ENCODE measurements at places on chromosomes 4 and X.

- no peak overlapping the region for H3K27ac ChIP-seq
- no peaks in the 10 kb centered on the region for H3K4me1 ChIP-seq
- no peak overlapping the region for H3K4me3 ChIP-seq
- DNase-seq: no peak
These were observed 368.9 kb upstream of the CTSO start for GRCh38 chr4:156322592-156322991.

DNA sequence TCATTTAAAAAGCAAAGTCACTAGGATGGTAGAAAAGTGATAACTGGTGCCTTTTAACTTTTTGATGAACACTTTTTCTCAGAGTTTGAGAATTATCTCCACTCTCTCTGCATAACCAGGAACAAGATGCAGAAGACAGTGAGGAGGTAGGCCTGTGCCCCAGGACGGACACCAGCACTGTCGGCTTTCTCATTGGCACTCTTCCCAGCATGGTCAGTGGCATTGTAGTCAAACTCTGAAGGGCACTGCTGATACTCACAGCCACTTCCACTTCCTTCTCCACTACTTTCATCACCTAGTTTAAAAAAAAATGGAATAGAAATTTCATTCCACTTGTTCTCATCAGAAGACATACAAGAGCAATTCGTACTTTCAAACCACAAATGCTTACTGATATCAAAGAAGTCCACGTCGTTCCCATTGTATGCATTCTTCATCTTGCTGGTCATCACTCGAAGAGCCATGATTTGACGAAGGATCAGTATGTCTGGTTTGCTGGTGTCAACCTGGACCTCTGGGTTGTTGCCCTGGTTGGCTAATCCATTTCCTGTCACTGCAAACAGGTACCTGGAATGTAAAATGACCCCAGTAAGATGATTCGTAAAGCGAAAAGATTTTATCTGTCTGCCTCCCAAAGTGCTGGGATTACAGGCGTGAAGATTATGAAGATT, 84.8 kb upstream of the TFDP3 start:
- H3K4me1 ChIP-seq: no peaks in the 10 kb centered on the region
- H3K4me3 ChIP-seq: no peak overlapping the region
- H3K27me3 ChIP-seq: no peaks in the 10 kb centered on the region

DNA sequence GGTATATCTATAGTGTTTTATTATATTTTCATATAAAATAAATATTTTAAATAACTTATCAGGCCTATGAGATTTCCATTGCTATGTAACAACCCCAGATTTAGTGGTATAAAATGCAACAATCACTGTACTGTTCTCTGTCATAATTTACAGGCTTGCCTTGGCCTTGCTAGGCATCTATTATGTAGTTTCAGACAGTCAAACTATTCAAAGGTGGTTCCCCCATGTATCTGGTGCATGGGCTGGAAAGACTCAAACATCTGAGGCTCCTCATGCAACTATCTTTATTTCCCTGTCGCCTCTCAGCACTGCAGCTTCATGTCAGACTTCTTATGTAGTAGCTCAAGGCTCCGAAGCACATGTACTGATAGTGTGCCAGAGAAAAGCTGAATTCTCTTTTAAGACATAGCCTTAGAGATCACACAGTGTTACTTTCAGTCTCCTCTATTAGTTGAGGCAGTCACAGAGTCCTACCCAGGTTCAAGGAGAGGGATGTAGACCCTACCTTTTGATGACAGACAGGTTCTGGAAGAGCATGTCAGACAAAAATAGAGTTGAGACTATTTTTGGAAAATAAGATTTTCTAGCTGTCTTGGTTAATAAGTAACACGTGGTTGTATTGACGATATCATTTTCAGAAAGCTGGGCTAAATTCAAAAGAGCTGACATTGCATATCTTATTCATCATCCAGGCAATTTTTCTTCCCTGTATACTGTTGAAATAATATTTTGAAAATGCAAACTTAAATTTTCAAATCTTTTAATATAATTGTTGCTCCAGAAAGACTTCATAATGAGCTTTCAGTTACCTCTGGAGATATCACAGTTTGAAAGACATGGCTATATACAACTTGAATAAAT, 19.4 kb downstream of the MTTP start:
- H3K27ac ChIP-seq: no peak overlapping the region
- no peak overlapping the region for H3K4me3 ChIP-seq
- no peaks in the 10 kb centered on the region for H3K4me1 ChIP-seq
- H3K36me3 ChIP-seq: no peaks in the 10 kb centered on the region
- H3K27me3 ChIP-seq: no peaks in the 10 kb centered on the region
- DNase-seq: no peak

- H3K27ac ChIP-seq: no peak overlapping the region
- no peaks in the 10 kb centered on the region for H3K27me3 ChIP-seq
- no peaks in the 10 kb centered on the region for H3K36me3 ChIP-seq
- no peak overlapping the region for H3K4me3 ChIP-seq
- H3K4me1 ChIP-seq: no peaks in the 10 kb centered on the region
These were observed 645.4 kb upstream of the TENM3 start for GRCh38 chr4:181597766-181598165.

DNA sequence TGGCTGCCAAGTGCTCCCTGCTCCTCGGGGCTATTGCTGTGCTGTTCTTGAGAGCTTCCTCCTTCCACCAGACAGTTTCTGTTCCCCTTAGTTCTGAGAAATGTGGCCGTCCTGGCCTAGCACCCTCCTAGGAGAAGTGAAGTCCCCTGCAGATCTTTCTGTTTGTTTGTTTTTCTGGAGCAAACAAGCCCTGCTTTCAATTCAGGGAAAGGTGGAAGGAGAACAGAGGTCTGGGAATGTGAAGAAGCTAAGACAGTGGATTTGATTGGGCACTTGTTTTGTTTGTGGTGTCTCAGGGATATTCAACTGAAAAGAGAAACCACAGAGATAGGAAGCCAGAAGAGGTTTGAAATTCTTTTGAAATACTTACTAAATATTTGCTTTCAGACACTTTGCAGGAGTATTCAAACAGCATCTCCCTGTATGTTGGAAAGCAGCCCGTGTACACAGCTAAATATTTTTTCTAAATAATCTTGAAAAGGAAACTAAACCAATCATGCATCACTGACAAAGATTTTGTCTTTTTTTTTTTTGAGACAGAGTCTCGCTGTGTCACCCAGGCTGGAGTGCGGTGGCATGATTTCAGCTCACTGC, 36.5 kb upstream of the PPM1K start:
- no peaks in the 10 kb centered on the region for H3K36me3 ChIP-seq
- H3K4me3 ChIP-seq: no peak overlapping the region
- H3K4me1 ChIP-seq: no peaks in the 10 kb centered on the region
- no peaks in the 10 kb centered on the region for H3K27me3 ChIP-seq
- H3K27ac ChIP-seq: peak overlapping the region; percentile 21

DNA sequence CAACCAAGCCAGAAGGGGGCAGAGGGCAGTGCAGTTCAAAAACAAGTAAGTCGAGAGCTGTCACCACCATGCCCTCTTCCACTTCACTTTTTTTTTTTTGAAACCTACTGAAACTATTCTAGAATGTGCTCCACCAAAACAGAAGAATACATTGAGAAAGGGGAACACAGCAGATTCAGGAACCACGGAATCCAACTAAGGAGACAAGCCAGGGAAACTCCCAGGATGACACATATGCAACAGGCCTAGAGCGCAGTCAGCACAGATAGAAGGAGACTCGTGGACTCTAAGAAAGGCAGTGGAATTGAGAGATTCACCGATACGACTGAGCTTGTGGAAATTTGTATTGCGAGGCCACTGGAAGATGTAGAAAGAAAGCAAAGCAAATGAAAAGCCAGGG, 66.1 kb downstream of the PHKA2 start:
- DNase-seq: no peak
- H3K27me3 ChIP-seq: no peaks in the 10 kb centered on the region
- no peaks in the 10 kb centered on the region for H3K4me1 ChIP-seq
- peaks cover 52% of the 10 kb centered on the region for H3K36me3 ChIP-seq
- H3K4me3 ChIP-seq: no peak overlapping the region
- no peak overlapping the region for H3K27ac ChIP-seq

DNA sequence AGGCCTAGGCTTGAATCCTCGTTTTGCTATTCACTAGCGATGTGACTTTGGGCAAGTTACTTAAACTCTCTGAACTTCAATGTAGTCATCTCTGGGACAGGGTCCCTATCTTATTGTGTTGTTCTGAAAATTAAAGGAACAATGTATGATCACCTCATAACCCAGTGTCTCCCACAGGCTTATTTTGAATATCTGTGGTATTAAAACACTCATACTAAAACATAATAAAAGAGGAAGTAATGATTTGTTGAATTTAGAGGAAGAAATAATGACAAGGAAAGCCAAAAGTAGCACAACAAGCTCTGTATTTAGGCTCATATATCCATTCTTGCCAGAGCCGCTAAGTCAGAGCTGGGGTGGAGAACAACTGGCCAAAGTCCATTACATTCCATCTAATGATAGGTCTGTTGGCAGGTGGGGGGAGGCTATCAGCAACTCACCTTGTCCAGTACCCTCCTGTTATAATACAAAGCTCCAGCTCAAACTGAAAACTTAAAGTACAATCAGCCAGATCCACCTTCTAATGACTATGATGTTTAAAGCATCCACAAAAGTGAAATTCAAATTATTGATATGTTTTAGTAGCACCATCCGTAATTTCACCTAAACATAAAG, 64.5 kb upstream of the LSM6 start:
- H3K4me3 ChIP-seq: no peak overlapping the region
- H3K36me3 ChIP-seq: no peaks in the 10 kb centered on the region
- no peaks in the 10 kb centered on the region for H3K4me1 ChIP-seq
- no peak overlapping the region for H3K27ac ChIP-seq
- H3K27me3 ChIP-seq: no peaks in the 10 kb centered on the region
- no peak for DNase-seq

DNA sequence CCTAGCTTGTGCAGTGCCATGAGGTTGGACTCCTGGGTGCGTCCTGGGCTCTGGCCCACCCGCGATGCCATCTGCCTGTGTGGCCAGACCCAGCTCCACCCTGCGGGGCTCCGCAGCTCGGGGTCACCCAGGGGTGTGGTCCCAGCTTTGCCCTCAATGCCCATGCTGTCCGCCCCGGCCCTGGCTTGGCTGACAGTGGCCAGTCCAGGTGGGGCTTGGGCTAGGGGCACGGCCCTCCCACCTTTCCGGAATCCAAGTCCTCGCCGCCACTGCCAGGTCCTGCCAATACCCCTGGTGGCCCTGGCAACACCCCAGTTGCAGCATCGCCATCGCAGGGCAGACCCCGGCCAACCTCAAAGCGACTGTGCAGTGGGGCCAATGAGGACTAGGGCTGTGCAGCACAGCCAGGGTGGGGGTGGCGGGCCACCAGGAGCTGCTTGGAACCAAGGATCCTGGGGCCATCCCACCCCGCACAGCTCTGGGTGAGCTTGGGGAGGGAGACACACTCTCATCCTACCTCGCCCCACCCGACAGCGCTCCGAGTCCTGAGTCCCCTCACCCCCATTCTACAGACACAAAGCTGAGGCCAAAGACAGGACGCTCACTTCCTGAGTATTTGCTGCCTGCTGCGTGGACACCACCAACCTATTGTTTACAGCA, 80.9 kb downstream of the ZNF718 start:
- no peak overlapping the region for H3K4me3 ChIP-seq
- H3K27ac ChIP-seq: no peak overlapping the region
- H3K27me3 ChIP-seq: no peaks in the 10 kb centered on the region
- no peak for DNase-seq

- no peak overlapping the region for H3K27ac ChIP-seq
- peaks cover 4% of the 10 kb centered on the region for H3K27me3 ChIP-seq
- no peaks in the 10 kb centered on the region for H3K36me3 ChIP-seq
- no peak overlapping the region for H3K4me3 ChIP-seq
- no peak for DNase-seq
- H3K4me1 ChIP-seq: no peaks in the 10 kb centered on the region
These were observed 58.5 kb upstream of the AGTR2 start for GRCh38 chrX:116111934-116112595.

DNA sequence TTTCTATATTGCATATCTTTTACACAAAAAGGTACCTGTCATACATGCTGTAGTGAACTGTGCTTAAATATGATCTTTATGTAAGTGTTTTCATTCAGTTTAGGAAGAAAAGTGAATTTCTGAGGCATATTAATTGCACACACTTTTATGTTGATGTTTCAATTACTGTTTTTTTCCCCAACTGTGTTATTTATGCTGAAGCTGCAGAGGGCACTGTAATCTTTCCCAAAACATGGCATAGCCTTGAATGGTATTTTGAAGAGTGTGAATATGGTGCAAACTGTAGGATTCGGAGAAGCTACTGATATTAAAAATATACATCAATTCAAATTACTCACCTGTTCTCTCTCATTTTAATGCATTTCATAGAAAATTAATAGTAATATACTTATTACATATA, 6.0 kb upstream of the CENPE start:
- no peaks in the 10 kb centered on the region for H3K27me3 ChIP-seq
- H3K27ac ChIP-seq: no peak overlapping the region
- peak; percentile 49 for DNase-seq
- no peak overlapping the region for H3K4me3 ChIP-seq
- H3K36me3 ChIP-seq: no peaks in the 10 kb centered on the region

- no peak for DNase-seq
- no peaks in the 10 kb centered on the region for H3K4me1 ChIP-seq
- H3K27me3 ChIP-seq: no peaks in the 10 kb centered on the region
- H3K36me3 ChIP-seq: no peaks in the 10 kb centered on the region
- no peak overlapping the region for H3K27ac ChIP-seq
These were observed 87.3 kb downstream of the GPR143 start for GRCh38 chrX:9678215-9678965.

GRCh38 chrX:36414056-36414455, 494.5 kb downstream of the CFAP47 start:
- no peaks in the 10 kb centered on the region for H3K36me3 ChIP-seq
- no peak for DNase-seq
- no peaks in the 10 kb centered on the region for H3K27me3 ChIP-seq
- H3K27ac ChIP-seq: no peak overlapping the region
- H3K4me1 ChIP-seq: no peaks in the 10 kb centered on the region
- H3K4me3 ChIP-seq: no peak overlapping the region

DNA sequence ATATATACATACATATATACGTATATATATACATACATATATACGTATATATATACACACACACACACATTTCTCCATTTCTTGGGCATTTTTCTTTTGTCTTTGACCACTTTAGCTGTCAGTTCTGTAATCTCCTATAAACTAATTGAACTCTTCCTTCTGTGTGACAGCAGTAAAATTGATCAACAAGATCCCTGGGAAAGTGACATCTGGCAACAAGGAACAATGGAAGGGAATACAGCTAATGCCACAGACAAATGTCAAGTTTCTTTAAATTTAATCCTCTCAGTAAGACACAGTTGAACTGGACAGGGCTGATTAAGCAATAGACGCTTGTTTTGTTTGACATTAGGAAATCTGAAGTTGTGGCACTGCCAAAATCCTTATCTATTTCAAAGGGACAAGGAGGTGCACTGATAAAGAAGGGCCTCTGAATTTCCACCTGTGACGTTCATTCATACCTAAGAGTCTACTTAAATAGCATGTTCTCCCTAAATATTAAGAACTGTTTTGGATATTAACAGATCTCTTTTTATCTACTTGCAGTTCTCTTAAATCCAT, 126.9 kb downstream of the RNF150 start:
- no peak overlapping the region for H3K27ac ChIP-seq
- no peaks in the 10 kb centered on the region for H3K27me3 ChIP-seq
- no peak overlapping the region for H3K4me3 ChIP-seq
- no peaks in the 10 kb centered on the region for H3K36me3 ChIP-seq
- no peak for DNase-seq

DNA sequence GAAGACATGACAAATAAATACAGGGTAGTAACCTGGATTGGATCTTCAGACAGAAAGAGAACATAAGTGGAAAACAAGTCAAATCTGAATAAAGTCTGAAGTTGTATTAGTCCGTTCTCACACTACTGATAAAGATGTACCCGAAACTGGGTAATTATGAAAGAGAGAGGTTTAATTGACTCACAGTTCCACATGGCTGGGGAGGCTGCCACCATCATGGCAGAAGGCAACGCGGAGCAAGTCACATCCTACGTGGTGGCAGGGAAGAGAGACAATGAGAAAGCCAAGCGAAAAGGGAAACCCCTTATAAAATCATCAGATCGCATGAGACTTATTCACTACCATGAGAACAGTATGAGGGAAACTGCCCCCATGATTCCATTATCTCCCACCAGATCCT, 82.8 kb downstream of the USP46 start:
- H3K36me3 ChIP-seq: no peaks in the 10 kb centered on the region
- DNase-seq: no peak
